ENCODE measurements at places on chromosomes 3 and 15.

- DNase-seq, result no peak
These were observed 4.8 kb downstream of the GASK1A start for GRCh38 chr3:42983927-42984326.

- no peak for DNase-seq
These were observed 132.7 kb upstream of the TPRG1 start for GRCh38 chr3:189038773-189039745.

DNA sequence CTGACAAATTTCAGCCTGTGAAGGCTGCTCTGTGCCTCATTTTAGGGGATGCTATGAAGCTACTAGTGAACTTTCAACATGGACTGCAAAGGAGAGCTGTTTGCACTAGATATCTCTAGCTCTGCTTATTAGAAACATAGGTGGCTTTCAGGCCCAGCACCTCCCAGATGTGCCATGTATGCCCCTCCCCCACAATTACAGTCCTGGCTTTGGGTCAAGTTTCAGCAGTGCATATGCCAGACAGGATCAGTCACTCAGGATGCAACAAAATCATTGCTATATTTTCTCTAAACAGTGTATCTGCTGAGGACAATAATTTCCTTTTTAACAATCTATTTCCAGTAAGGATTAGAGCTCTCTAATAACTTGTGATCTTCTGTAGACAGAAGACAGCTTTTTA is 178.8 kb upstream of the STAC start:
- peak; percentile 68 for DNase-seq

DNA sequence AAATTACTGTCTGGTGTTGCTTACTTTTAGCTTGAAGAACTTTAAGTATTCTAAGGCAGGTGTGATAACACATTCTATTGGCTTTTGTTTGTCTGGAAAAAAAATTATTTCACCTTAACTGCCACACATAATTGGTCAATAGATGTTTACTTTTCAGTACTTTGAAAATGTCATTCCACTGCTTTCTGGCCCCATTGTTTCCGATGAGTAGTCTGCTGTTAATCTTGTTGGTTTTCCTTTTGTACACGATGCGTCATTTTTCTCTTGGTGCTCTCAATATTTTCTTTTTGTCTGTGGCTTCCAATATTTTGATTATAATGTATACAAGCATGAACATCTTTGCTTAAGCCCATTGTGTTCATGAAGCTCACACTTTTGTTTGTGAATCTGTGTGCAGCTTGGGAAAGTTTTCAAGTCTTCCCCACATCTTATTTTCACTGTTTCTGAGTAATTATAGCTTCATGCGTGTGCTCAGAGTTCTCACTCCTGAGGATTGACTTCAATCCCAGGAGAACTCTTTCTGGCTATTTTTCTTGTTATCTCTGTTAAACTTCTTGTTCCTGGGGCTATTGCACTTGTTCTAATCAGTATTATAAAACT is 664.7 kb downstream of the IGSF11 start:
- DNase-seq, result no peak

DNA sequence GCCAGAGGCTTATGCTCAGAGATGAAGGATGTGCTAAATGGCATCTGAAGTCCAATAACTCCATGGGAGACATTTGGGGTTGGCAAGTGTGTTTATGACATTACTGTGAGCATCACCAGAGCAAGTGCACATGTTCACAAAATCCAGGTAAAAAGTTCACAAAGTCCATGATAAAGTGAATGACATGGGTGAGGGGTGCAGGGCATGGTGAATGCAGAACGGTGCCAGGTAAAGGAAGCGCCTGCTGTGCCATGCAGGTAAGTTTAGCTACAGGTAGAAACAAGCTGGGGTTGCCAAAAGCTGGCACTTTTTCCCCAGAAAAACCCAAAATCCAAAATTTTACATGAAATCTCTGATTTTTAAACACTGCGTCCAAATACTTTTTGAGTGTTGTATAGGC is 268.2 kb downstream of the ABHD5 start:
- DNase-seq, result no peak

- no peak for DNase-seq
These were observed 262.3 kb downstream of the SHQ1 start for GRCh38 chr3:72585966-72586365.

- DNase-seq, result no peak
These were observed 38.3 kb downstream of the LRRFIP2 start for GRCh38 chr3:37136067-37136466.

DNA sequence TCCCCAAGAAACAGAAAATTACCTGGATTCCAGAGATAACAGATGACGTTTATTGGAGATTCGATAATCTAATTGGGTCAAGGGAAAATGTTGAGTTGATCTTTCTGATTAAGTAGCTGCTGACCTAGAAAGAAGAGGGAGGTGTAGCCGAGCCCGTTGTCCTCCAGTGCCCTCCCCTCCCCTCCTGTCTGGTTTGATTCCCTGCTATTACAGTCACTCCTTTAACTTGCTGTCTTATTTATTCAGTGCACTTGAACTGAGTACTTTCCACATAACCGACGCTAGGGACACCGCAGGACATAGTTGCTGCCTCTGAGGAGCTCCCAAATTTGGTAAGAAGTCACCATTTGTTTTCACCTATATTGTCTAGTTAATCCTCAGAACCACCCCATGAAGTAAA is 103.7 kb downstream of the AQP9 start:
- peak; percentile 48 for DNase-seq

DNA sequence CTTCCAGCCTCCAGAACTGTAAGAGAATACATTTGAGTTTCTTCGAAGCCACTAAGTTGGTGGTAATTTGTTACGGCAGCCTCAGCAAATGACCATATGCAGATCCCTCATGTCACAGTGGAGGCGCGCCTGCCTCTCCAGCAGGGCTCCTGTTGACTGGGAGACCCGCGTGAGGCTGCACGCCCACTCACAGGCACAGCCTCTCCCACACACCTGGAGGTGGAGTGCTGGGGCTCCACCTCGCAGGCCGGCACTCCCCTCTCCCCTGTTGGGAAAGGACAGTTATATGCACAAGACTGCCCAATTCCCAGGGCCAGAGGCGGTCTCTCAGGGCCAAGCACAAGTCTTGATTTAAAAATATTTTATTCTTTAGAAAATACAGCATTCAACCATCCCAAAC is 2.8 kb upstream of the TLR9 start:
- DNase-seq, result no peak

- no peak for DNase-seq
These were observed 63.1 kb downstream of the MAP6D1 start for GRCh38 chr3:183762304-183762703.

DNA sequence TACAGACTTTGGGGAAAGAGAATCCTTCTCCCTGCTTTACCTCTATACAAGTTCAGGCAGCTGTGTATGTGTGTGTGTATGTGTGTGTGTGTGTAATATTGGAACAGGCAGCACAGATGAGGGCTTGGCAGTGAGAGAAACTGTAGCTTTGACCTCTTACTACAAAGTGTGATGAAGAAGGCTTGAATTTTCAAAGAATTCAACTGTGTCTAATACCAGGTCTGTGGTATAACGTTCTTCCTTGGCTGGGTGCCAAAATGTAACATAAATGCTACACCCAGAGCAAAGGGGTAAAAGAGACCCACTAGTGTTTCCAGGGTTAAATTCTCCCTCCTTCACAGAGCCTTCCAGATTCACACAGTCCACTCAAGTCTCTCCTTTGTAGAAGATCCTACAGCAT is 51.1 kb downstream of the CHST2 start:
- peak; percentile 13 for DNase-seq

GRCh38 chr3:114456742-114457141 is 162.9 kb downstream of the TIGIT start:
- no peak for DNase-seq

DNA sequence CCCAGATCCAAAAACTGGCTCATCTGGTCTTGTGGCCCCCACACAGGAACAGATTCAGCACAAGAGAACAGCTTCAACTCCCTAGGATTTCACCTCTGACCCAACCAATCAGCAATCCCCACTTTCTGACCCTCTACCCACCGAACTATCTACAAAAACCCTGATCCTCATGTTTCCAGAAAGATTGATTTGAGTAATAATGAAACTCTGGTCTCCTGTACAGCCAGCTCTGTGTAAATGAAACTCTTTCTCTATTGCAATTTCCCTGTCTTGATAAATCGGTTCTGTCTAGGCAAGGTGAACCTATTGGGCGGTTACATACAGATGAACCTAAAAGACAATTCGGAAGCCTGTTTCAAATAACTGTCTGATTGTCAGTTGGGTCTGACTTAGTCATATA is 847.6 kb upstream of the ALCAM start:
- no peak for DNase-seq

DNA sequence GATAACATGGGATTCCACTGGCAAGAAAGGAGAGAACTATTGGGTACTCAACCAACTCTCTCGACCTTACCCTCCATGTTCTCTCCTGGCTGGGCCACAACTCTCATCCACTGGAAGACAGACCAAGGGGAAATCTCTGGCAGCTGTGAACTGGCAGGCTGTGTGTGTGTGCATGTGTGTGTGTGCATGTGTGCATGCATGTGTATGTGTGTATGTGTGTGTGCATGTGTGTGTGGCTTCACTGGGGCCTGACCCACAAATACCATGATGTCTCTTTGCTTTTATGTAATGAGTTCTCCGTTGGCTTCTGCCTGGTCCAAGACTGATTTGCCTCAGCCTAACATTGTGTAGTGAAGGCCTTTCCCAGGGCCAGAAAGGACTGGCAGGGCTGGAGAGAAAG is 4.1 kb upstream of the ALDH1A3 start:
- no peak for DNase-seq

GRCh38 chr3:64358853-64359252 is 133.6 kb upstream of the PRICKLE2 start:
- DNase-seq, result no peak

- DNase-seq, result no peak
These were observed 10.5 kb upstream of the CCK start for GRCh38 chr3:42276141-42277132.

GRCh38 chr15:52290800-52291199 is 4.8 kb downstream of the MYO5C start:
- no peak for DNase-seq

DNA sequence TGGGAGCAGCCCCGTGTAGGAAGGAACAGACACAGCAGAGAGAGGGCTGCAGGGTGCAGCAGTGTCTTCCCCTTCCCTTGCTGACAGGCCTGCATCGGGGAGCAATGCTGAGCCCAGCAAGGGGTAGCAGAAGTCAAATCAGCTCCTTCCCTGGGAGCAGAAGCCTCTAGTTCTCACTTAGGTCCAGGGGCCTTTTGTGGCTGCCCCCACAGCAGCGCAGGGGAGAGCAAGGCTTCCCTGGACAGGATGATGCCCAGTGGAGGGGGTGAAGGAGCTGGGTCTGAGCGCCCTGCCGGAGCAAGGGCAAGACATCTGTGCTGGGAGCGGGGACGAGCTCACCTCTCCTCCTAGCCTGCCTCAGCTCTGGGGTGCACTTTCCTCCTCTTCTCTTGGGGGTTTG is 827 bp downstream of the PLCB2 start:
- peak; percentile 48 for DNase-seq

DNA sequence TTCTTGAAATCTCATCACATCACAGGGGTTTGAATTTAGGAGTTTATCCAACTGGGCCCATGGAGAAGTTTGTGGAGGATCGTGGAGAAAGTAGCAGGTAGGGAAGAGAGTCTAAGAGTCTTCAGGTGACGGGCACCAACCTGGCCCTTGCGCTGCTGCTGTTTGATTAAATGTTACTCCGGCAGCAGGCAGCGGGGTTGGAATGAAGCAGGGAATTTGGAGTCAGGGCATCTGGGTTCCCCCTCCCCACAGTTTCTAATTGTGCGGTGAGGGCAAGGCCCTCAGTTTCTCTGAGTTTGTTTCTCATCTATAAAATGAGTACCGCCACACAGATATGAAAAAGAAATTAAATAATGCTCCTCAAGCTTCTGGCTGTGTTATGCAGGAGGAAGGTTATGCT is 182.9 kb upstream of the RGMA start:
- no peak for DNase-seq

DNA sequence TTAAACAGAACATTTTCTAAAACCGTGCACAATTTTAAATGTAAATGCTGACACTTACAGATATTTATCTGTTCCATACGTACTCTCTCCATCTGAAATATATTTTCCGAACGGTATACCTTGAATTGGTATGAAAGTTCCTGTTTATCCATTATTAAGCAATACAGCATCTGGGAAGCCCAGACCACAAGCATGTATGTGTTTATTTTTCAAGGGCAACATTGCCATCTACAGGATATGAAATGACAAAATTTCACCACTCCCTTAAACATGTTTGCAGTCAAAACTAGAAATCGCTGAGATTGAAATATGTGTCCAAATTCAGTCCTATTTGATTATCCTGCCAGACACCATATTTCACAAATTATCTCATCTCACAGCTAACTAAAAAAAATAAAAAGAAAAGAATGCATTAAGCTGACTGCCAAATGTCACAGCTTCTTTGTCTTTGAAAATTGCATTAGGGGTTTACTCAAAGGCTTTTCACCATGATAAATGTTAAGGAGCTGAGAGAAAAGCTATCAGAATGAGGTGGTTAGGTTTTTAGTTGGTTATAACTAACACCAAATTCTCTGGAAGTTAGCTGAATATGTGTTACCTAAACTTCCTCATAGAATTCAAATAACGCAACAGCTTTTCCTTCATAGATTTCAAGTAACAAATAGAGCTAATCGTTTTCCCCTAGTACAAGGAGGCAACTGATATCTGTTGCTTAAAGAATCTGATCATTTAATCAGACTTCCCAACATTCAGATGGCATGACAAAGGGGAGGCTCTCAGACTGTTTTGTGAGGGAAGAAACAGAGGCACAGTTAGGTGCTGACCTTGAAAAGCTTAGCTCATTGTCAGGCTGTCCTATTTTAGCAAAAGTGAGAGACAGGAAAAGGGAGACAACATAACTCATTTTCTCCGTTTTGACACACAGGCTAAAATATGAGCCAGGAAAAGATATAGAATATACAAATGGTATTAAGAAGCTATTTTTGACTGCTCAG is 533.1 kb downstream of the TBL1XR1 start:
- DNase-seq, result peak; percentile 76

- peak; percentile 87 for DNase-seq
These were observed 12.5 kb upstream of the KBTBD12 start for GRCh38 chr3:127902486-127902885.

GRCh38 chr3:28761375-28761774 is 412.8 kb upstream of the AZI2 start:
- DNase-seq, result no peak

DNA sequence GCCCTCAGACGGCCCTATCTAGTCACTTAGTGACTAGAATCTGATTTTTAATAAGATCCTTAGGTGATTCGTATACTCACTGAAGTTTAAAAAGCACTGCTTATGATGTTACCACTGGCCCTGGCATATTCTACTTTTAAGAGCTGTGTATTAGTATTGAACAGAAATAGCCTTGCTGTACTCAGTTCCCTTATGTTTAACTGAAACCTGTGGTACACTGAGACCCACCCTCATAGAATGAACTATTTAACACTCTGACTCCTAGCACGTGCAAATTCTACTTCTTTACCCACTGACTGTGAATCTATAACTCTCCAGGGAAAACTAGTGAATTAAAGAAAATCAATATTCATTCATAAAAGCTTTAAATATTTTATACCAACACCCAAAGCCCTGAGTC is 108.9 kb downstream of the CCNL1 start:
- no peak for DNase-seq

- no peak for DNase-seq
These were observed 34.1 kb upstream of the SEC22A start for GRCh38 chr3:123167686-123168085.

GRCh38 chr3:58384381-58385090 is 49.1 kb downstream of the PDHB start:
- DNase-seq, result no peak

GRCh38 chr15:72599855-72600464 is 54.5 kb upstream of the GOLGA6B start:
- DNase-seq, result peak; percentile 67

Data from NCI-H82 (cell line).